ENCODE measurements at places on chromosomes 7 and 10.

DNA sequence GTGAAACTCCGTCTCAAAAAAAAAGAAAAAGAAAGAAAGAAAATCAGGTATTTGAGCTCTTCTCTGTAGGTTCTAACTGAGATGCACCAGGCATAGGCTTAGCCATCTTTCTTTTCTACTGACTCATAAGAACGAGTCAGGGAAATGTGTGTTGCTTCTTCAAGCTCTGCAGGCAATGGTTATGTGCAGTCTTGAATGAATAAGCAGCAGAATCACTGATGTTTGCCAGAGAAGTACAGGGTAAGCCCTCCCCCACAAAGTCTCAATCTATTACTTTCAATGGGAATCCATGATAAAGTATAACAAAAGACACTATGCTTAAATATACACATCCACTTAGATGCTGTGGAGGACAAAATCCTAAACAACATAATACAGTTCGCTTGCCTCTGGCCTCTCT, 239.2 kb downstream of the PARD3 start:
- DNase-seq = no peak

- DNase-seq = no peak
Observed at GRCh38 chr10:22599636-22600228, 114.6 kb downstream of the PIP4K2A start.

DNA sequence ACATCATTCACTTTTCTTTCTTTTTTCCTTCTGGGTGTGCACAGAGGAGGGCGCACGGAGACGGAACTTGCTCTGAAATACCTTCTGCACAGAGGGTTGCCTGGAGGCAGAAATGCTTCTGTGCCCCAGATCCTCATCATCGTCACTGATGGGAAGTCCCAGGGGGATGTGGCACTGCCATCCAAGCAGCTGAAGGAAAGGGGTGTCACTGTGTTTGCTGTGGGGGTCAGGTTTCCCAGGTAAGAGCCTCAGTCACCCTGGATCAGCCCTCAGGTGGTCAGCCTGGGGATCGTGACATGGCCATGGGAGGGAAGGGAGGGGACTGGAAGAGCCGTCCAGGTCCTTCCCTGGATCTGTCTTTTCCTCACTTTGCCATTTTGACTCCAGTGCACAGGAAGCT, 33.6 kb downstream of the VWA2 start:
- DNase-seq = no peak

- no peak for DNase-seq
Observed at GRCh38 chr10:110815354-110816004, 56.2 kb upstream of the PDCD4 start.

GRCh38 chr7:133815611-133816210, 311.4 kb upstream of the LRGUK start:
- DNase-seq = no peak

DNA sequence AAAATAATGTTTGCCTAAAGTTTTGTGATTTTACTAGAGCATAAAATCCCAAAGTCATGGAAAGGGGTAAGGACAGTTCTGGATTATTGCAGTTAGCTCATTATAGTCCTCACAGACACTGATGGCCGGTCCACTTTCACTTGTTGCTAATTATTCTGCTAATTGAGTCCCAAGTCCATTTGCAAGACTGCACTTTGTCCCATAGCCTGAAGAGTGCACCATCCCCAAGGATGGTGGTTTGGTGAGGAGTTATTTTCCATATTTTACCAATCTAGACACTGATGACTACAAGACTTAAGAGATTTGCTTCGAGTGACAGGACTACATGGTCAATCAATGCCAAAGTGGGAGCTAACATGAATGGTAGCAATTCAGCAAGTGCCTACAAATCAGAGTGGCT, 181.8 kb upstream of the CACNA2D1 start:
- DNase-seq = no peak

DNA sequence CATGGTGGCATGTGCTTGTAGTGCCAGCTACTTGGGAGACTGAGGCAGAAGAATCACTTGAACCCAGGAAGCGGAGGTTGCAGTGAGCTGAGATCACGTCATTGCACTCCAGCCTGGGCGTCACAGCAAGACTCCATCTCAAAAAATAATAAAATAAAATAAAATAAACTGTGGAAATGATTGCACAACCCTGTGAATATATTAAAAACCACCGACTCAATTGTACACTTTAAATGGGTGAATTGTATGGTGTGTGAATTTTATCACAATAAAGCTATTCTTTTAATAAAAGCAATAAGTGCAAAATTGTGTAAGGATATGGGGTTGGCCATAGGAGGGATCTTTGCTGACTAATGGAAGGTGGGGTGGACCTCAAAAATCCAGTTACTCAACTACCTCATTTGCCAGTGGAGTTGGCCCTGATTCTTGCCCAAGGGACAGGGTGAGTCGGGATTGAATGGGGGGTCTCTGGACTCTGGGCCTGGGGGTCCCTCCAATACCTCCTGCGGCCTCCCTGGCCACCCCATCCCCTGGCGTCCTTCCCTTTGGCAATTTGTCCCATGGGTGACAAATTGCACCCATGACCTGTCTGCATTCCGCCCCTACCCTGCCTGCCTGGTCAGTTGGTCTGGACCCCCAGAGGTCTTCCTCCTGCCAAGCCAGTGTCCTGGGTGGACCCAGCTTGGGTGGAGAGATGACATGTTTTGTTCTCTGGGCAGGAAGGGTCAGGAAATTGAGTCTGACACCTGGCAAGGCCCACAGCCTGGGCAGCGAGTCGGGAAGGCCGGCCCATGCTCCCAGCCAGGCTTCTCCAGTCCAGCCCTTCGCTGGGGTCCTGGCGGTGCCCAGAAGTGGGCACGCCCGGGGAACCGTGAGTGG, 61.7 kb upstream of the ELN start:
- DNase-seq = no peak

GRCh38 chr7:4753598-4754432, 21.6 kb upstream of the AP5Z1 start:
- peak; percentile 69 for DNase-seq

DNA sequence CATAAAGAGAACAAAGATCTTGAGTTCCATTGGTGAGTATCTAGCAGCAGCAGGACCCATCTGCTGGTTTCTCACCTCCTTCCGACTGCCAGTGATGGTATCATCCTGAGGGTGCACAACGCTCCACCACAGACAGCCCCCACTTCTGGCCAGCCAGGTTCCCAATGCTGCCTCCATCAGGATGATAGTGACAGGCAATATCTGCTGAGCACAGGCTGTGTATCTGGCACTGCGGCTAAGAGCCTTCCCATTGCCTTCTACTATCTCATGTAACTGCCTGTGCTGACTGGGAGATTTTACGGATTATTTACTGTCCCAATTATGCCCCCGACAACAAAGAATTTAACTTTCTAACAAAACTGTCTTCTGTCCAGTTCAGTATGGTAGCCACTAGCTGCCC, 352.4 kb upstream of the AOAH start:
- DNase-seq = no peak

- DNase-seq = peak; percentile 75
Observed at GRCh38 chr7:2241580-2242540, at the start of the genes MRM2 and NUDT1. Gene MRM2 (minus strand): TSS chr7:2242205. CDS start chr7:2242169, 36 bp downstream. Gene NUDT1 (plus strand): TSS chr7:2242226. CDS start chr7:2244575, 2,349 bp downstream.

- no peak for DNase-seq
Observed at GRCh38 chr7:77484785-77485184, 52.3 kb upstream of the PTPN12 start.

GRCh38 chr10:1550291-1550595, 187.1 kb downstream of the ADARB2 start:
- DNase-seq = no peak

DNA sequence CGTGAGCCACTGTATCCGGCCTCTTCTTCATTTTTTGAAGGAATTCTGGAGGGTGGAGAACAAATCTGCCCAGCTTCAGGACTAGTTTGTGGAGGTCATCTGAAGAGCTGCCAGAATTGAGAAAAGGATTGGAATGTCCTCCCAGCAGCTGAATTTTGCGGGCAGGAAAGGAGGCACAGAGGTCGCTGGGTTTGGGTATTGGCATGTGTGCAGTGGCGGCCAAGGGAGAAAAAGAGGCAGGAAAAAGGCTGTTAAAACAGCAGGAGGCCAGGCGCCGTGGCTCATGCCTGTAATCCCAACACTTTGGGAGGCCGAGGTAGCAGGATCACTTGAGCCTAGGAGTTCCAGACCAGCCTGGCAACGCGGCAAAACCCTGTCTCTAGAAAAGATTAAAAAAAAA, 80.4 kb downstream of the HIP1 start:
- no peak for DNase-seq

- DNase-seq = no peak
Observed at GRCh38 chr10:77771851-77772250, 134.2 kb upstream of the KCNMA1 start.

- DNase-seq = no peak
Observed at GRCh38 chr10:22998091-22998490, 70.2 kb downstream of the ARMC3 start.

- DNase-seq = peak; percentile 54
Observed at GRCh38 chr7:36659172-36659516, 65.2 kb downstream of the AOAH start.

- no peak for DNase-seq
Observed at GRCh38 chr10:93131986-93132385, 58.3 kb downstream of the CYP26A1 start.

DNA sequence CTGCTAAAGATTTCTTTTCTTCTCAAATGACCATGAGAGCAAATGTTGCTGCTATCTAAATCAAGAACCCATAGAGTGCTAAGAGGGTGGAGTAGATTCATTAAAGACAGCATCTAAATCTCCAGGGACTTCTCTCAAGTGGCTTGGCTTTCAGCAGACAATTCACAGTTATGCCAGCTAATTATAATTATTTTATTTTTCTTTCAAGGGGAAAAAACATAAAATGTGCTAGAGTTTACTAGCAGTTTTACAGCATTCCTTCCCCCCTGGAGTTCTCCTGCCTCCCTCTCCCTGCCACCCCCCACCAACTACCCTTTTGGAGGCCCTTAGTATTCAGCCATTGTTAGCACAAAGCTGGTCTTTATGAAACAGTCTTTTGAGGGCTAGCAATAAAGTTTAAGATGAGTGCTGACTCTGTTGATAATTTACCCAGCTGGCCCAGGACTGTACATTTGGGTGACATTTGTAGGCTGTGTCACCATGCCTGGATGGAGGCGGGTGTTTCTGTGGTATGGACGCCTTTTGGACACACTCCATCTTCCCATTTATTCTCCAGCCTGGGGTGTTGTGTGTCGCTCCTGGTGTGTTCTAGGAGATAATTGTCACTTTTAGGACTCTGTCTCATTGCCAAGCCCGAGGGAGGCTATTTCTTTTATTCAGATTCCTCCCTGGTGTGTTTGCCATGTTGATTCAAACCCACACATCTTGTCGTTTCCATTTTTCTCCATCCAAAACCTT, 160.2 kb downstream of the CREB5 start:
- DNase-seq = no peak

- DNase-seq = no peak
Observed at GRCh38 chr7:84454174-84454959, 259.8 kb upstream of the SEMA3A start.

- no peak for DNase-seq
Observed at GRCh38 chr7:12890586-12890985, 203.2 kb downstream of the ARL4A start.

DNA sequence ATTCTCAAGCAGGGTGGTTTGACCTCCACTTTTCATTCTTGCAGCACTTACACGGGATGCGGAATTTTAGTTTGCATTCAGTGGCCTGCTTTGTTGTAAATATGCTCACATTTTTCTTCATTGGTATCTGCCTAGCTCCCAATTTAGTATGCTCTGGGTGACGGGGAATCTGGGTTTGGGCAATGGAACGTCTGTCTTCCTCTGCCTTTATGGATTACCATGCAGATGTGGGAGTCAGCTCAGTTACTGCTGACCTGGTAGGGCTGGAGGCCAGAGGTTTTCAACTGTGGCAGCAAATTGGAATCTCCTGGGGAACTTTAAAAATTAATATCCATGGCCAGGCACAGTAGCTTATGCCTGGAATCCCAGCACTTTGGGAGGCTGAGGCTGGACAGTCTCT, 161.6 kb downstream of the CAMK1D start:
- no peak for DNase-seq

- peak; percentile 30 for DNase-seq
Observed at GRCh38 chr10:117439243-117439912, 64.1 kb upstream of the PDZD8 start.

DNA sequence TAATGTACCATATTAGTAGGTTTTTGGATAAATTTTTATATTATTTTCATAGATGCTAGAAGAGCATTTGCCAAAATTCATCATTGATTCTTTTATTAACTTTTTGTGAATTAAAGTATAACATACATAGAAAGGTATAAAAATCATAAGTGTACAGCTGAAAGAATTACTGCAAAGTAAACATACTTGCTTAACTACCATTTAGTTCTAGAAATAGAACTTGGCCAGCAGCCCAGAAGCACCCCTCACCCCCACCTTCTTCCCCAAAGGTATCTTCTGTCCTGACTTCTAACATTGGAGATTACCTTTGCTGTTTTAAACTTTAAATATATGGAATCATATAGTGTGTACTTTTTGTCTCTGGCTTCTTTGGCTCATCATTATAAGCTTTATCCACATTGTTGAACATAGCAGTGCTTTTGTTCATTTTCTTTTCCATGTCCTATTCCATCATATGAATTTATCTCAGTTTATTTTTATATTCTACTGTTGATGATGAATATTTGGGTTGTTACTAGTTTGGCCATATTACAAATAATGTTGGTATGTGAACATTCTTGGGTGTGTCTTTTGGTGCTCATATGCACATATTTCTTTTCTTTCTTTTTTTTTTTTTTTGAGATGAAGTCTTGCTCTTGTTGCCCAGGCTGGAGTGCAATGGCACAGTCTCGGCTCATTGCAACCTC, 142.8 kb downstream of the ADK start:
- DNase-seq = no peak

DNA sequence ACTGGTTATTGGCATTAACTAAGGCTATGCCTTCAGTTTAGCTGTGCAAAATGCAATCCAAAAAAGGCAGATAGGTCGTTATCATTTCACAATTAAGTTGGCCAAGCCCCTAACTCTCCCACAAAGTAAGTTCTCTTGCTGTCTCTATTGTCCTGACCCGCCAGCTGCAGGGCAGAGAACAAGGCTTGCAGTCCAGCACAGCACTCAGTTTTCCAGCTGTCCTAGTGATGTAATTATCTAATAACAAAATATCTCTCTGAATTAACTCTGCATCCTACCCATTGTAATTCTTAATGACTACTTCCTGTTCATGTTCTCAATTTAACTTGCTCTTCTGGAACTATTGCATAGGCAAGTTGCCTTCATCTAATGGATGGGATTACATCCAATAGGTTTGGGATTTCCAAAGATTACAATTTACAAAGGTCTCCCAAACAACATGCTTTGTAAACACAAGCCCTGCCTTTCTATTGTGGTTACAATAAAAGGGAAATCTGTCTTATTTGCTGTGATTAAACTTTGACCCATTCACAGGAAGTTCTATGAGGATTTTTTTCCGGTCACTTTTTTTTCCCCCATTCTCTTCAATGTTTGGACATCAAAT, 55.2 kb downstream of the CDK6 start:
- DNase-seq = no peak

DNA sequence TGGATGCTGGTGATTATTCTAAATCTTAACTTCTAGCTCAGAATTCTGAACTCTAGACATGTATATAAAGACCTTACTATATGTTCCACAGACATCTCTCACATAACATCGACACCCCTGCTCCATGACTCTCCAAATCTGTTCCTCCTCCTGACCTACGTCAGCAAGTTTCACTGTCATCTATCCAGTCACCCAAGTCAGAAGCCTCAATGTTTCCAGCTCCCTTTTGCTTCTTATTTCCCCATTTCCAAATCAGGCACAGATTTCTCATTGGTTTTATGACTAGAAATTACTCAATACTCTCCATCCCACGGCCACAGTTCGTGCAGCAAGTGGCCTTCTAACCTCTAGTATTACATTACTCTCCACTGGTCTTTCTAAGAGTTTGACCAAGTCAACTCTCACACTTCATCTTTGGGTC, 28.5 kb downstream of the EPC1 start:
- peak; percentile 92 for DNase-seq

GRCh38 chr7:97865104-97865503, 7.1 kb downstream of the ASNS start:
- no peak for DNase-seq

GRCh38 chr7:37957221-37957970, 37.0 kb downstream of the EPDR1 start:
- no peak for DNase-seq

Measured in inflammatory macrophage (primary cell).